ENCODE measurements at places on chromosomes 2 and 18.

GRCh38 chr2:237293978-237294377, 120.0 kb downstream of the COL6A3 start:
- no peak for DNase-seq

GRCh38 chr2:226427538-226428307, 371.9 kb downstream of the IRS1 start:
- DNase-seq = no peak

DNA sequence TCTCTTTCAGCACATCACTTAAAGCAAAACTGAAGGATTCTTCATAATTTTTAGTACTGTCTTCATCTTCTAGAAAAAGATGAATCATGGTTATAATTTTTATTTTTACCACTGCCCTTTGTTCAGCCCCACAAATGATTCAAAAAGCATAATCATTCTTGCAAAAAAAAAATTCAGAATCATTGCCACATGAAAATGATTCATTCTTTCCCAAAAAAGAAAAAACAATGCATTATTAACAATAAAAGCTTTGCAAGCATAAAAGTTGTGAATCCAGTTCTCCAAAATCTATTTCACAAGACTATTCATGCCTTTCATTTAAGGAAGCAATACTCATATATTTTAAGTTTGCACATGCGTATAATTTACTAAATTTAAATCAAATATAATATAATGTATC, 204.8 kb downstream of the RBM43 start:
- DNase-seq = no peak

- DNase-seq = no peak
Observed at GRCh38 chr2:44928483-44929158, 12.9 kb upstream of the SIX3 start.

DNA sequence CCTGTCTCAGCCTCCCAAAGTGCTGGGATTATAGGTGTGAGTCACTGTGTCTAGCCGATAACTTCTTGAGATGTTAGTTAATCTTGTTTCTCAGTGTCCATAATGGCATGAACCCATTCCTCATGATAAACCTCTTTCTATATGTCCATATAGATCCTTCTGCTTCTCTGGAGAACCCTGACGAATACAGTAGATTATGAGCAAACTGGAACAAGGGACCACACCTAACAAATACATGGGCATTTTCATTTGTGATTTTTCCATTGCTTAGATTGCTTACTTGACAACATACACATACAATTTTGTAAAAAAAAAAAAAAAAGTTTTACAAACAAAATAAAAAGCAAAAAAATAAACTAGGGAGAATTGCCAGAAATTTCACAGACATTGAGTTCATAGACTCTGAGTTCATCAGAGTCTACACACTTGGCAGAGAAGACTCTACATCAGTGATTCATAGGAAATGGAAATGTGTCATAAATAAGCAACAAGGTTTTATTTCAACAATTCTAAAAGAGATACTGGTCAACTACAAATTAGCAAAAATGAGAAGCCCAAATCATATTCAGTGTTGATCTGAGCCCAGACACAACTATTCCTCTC, 96.7 kb downstream of the GALR1 start:
- DNase-seq = no peak

GRCh38 chr2:27715318-27716210, 51.9 kb downstream of the SLC4A1AP start:
- DNase-seq = no peak

DNA sequence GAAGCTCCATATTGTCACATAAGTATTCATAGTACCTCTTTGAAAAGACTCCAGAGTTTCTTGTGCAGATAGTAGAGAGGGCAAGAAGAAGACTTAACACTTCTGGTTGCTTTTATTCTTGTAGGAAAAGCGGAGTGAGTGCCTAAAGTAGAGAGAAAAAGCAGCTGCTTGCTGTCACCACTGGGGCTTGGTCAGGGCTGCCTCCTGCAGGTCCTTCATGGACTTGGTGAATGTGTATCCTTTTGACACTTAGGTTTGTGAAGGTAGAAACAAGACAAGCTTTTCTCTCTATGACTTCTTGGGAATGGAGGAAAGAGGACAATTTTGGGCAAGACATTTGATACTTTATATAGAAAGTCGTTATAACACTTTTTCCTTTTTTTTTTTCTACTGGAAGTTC, 312.8 kb upstream of the FANCL start:
- no peak for DNase-seq

DNA sequence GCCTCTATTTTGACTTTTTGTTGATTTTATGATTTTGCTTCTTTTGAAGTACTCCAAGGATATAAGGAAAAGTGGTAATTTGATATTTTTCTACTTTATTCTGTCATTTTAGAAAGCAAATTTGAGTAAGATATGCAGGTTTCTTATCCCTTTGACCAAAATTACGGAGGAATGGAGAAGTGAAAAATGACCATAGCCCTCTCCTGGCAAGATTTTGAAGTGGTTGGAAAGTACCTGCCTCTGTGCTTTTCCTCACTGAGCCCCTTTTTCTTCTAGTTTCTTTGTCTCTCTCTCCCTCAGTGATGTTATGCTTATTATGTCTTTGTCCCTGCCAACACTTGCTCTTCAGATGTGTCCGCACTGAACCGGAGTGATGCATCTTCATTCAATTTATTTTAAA, 898.1 kb downstream of the EPHA4 start:
- no peak for DNase-seq

DNA sequence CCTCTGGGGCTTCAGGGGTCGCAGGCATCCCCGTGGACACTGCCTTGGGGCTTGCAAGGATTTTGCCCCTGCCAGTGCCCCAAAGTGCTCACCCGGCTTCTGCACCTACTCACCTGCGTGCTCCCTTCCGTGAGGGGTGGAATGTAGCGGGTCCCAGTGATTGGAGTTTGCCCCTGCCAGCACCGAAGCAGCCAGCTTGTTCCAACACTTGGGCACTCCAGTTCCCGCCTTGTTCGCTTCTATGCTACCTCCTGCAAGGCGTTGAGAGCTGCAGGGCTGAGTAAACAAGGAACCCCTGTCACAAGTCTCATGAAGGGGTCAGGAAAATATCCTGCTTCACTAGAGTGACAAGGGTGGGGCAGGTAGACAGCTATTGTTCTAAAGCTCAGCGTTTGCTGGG, 631.5 kb downstream of the EPHA4 start:
- DNase-seq = no peak

DNA sequence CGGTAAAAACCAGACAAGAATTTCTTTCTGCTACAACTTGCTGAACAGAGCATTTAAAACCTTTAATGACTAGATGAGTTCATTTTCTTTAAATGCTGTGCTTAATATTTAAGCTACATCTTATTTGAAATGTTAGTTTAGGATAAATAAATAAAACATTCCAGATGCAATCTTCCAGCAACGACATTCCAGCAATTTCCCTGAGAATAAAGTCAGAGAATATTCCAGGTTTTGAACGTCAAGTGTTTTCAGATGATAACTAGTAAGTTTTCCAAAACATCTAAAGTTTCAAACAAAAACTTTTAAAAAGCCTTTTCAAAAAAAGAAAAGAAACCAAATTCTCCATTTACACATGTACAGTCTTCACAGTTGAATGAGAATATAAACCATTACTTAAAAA, 104.8 kb downstream of the PPP1R1C start:
- DNase-seq = no peak

DNA sequence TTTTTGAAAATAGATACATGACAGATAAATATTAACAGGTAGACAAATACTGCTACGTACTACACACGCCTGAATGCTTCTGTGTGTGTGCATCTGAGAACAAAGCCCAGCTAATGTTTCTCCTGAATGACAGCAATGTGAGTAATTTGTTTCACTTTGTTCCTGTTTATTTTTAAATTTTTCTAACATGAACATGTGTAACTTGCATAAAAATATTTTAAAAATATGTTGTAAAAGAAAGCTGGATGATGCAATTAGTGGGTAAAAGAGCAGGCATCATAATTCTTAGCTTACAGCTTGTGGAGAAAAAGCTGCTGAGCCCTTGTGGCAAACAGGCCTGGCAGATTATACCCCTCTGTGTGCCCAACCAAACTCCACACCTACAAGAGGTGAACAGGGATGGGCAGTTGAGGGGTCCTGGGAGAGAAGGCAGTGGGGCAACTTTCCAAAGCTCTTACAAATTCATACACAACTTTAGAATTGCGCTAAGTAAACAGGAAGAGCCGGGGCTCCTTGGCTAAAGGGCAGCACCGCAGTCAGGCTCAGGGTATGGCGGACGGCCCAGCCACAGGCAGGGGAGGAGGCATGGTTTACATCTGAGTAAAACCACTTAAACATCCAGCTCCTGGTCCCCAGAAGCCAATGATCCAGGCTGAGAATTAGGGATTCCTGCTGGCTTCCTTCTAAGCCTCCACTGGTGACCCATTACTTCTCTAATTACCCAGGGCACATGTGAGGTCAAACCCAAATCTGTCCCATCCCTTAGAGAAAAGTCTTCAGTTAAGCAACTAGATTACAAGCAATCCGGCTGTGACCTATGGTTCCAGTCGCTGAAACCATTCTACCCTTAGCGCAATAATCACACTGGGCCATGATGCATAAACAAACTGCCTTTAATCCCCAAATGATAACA, 14.0 kb downstream of the PXDN start:
- no peak for DNase-seq

- no peak for DNase-seq
Observed at GRCh38 chr18:44798433-44799048, 117.9 kb downstream of the SETBP1 start.

DNA sequence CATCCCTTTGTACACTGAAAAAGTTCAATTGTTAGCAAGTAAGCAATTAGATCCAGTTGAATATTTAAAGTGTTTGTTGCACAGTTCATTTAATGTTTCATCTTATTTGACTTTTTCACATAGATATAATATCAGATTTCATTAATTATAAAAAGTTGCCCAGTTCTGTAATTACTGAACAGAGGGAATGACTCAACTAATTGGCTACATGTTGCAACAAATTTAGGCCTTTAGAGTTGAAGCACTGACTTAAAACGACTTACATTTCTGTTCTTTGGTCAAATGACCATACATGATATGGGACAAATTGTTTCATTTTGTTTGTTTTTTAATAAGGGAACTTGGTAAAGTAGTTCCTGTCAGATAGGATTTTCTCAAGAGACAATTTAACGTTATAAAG, 68.5 kb upstream of the FAM117B start:
- no peak for DNase-seq

- no peak for DNase-seq
Observed at GRCh38 chr2:126887506-126887905, 11.2 kb upstream of the TEX51 start.

- no peak for DNase-seq
Observed at GRCh38 chr2:123035541-123035940, 989.5 kb upstream of the CNTNAP5 start.

DNA sequence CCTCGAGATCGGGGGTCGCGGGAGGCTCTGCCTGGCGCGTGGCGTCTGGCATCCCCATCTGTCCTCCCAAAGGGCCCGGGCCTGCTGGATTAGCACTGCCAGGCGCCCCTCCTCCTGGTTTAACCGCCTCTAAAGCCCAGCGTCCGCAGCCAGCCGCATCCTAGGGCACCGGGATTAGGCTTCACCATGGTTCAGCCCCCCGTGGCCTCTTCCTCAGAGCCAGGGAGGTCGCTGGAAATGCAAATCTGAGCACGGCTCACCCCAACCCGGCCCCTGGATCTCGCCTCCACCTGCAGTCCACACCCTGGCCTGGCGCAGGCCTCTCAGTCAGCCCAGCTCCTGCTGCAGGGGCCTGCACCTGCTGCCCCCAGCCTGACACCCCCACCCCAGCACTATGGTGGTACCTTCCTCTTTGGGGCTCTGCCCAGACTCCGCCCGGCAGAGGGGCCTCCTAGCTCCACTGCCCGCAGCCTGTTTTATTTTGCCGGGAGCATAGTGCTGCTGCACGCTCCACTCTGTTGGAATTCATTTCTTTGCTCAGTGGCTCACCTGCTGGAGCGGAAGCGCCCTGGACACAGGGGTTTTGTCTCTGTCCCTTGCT, 13.2 kb downstream of the PRELID3A start:
- no peak for DNase-seq

DNA sequence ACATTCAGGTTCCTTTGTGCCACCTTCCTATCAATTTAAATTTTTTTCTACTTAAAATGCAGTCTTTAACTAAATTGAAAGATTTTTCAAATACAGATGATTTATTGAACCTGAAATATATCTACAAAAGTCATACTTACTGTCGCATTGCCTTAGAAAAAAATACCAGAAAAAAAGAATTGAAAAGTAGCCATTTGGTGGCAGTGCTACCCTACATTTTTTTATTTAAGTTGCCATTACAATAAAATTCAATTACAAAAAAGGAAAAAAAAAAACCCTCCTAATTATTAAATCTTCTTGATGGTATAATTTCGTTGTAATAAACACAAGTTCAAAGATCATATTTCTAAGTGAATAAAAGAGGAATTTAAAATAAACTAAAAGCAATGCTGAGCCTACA, 43.4 kb downstream of the DSC3 start:
- no peak for DNase-seq

GRCh38 chr2:23487735-23488492, 102.9 kb downstream of the KLHL29 start:
- no peak for DNase-seq

DNA sequence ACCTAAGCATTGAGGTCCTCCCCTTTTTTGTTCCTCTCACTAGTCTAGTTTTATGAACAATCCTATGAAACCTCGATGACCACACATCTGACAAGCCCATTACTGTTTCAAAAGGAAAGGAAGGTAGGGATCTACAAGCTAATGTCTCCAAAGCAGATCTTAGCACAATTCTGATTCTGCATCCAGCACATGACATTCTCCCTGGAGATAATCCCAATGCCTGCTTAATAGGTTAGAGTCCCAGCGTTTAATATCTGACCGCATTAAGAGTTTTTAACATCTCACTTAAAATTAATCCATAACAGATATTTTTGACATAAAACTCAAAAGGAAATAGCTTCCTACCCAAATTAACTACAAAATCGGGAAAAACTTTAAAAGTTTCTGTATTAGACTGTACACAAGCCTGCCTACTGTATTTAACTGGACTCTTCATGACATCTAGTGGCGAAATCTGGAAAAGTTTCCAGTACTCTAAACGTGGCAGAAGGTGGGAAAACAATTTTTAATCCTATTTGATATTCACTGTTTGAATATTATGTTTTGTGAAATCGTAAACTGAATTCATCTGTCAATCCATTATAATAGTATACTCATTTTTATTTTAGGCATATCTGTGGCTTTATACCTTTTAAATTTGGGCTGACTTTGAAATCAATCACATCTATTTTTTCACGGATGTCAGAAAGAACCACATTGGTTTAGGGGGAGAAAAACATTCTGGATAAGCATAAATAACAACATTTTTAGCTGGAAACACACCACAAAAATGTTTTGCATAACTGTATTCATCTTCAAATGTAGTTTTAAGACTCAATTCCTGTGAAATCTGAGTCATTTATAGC, 62.4 kb downstream of the TXNL1 start:
- peak; percentile 30 for DNase-seq

Data from NCI-H1436 treated with DMSO at 0.1 percent for 48 hours (cell line).